ENCODE measurements at places on chromosomes 1 and 21. TPM values are rescaled to one million over a fixed set of nuclear protein-coding genes. Genes with fewer than 3 reads are reported as not detected.

The CA6 gene
- 1.7 TPM for total RNA-seq

- DNase-seq, result no peak
Measured at GRCh38 chr1:104726917-104727316, 977.2 kb downstream of the AMY1C start.

The ESRRG gene
- total RNA-seq, result not detected

GRCh38 chr21:27825035-27825434, 858.1 kb upstream of the ADAMTS5 start:
- no peak for DNase-seq

- no peak for DNase-seq
Measured at GRCh38 chr1:198498881-198499280, 41.6 kb downstream of the ATP6V1G3 start.

DNA sequence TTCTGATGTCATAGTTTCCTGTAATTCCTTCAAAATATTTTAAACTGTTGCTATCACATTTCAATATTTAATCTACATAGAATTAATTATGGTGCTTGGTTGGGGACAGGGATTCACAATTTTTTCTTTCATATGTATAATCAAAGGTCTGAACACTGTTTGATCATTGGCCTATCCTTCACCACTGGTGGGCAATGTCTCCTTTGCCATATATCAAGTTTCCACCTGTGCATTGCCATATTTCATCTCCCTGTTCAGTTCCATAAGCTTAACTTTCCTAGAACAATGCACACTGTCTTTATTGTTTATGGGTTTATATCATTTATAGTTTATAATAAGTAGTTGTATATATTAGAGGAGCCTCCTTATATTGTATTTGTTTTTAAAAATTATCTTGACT, 374.9 kb upstream of the PTBP2 start:
- DNase-seq, result no peak

Measured in activated naive CD4-positive, alpha-beta T cell treated with anti-CD3 and anti-CD28 coated beads, Interleukin-2, amount 50 U/mL, for 72 hours (primary cell).